ENCODE measurements at places on chromosomes 16 and 17.

DNA sequence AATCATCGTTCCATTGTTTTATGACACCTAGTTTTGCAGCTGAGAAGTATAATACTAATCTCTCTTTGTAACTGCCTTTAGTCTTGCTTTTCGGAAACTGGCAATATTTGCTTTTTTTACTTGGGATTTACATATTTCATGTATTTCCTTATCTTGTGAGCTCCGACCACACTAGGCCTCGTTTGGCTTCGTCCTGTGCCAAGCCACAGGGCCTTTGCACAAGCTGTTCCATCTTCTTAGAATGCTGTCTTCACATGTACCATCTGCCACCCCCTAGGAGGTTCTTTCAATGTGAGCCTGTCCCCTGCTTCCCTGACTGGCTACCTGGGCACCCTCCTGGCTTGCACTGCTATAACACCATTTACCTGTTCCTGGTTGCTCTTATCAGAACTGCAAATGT is 77.2 kb downstream of the SHISA6 start:
- DNase-seq: no peak

DNA sequence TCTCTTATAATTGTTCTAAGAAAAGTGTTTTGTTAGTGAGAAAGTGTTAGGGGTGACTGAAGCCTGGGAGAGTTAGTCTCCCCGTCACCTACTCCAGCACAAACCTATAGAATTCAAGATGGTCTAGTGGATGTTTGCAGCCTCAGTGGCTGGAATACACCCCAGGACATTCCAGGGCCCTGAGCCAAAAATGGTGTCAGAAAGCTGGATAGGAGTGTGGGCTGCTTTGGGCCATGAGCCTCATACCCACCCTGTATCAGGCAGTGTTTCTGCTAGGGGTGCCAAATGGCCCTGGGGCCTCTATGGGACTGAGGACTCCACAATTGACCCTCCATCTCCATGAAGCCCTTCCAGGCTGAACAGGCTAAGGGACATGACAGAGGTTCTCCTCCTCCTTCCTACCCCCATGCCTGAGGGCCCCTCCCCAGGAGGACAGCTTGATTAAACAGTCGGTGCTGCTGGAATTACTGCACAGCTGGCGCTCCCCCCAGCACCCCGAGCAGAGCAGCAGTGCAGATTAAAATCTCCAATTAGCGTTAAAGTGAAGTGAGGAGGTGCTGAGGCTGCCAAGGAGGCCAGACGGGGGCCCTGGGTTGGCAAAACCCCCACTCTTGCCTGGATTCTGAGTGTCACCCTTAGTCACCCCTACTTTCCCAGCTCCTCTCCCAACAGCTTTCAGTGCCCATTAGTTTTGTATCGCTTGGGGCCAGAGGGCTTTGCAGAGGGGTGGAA is 59.1 kb downstream of the NEUROD2 start:
- DNase-seq: no peak

DNA sequence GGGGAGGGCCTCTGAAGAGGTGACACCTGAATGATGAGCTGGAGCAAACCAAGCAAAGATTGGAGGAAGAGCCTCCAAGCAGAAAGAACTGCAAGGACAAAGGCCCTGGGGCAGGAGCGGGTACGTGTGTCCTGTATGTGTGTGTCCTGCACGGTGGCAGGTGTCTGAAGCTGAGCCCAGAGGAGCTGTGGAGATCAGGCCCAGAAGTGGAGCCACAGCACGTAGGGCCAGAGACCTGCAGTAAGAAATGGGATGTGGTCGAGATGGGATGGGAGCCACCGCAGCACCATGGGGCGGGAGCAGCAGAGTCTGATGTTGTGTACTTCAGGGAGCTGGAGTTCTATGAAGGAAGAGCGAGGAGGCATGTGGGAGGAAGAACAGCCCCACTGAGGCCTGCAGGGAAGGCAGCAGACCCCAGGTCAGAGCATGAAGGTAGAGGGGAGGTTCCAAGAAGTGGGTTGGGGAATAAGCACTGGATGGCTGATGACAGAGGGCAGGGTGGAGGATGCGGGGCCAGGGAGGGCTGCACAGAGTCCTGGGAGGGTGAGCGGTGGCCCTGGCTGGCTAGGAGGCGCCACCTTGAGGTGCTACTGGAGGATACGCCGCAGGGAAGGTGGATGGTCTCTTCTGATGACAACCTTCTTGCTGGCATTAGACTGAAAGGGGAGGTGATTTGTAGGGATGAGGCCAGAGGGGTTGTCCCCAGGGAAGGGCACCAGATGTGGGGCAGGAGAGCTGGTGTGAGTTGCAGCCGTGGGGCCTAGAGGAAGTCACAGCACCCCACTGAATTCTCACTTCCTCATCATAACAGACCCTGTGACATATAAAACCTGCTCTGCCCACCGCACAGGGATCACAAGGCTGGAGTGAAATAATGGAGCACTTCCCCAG is 10.6 kb upstream of the CETP start:
- peak; percentile 20 for DNase-seq

DNA sequence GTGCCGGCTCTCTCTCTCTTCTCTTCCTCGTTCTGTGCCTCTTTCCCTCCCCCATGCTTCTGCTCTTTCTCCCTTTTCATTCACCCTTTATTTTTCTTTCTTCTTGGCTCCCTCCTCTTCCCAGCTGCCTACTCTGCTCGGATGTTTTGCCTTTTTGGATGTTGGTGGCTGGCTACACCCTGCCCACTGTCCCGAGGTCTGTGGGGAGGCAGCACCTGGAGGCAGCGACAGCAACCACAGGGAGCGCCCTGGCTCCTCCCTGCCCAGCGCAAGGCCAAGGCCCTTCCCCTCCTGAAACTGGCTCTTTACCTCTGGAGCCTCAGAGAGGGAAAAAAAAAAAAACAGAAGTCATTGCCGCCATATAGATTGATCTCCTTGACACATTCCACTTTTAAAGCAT is 20.0 kb downstream of the CLUAP1 start:
- DNase-seq: no peak

- DNase-seq: peak; percentile 29
Measured at GRCh38 chr16:57600048-57600835, 28.2 kb upstream of the ADGRG1 start.

Data from hematopoietic multipotent progenitor cell treated with erythropoietin and hydrocortisone succinate and interleukin-3 and kit ligand, for 15 days (in vitro differentiated cells).